ENCODE measurements at places on chromosomes 13 and 19.

- peak; percentile 45 for DNase-seq
Observed at GRCh38 chr13:50161052-50161451, 145.8 kb downstream of the KCNRG start.

DNA sequence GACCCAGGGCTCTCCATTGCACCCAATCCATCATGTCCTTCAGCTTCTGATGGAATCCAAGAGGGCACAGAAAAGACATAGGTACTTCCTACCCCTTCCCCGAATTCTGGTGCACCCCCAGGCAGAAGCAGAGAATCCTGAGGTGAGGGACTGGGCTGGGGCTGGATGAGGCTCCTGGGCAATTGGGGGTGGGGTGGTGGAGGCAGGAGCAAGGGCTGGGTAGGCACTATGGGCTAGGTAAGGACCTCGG lies 2.7 kb upstream of the KCNC3 start:
- DNase-seq: no peak

GRCh38 chr13:53569453-53569852 lies 540.8 kb downstream of the OLFM4 start:
- DNase-seq: no peak

DNA sequence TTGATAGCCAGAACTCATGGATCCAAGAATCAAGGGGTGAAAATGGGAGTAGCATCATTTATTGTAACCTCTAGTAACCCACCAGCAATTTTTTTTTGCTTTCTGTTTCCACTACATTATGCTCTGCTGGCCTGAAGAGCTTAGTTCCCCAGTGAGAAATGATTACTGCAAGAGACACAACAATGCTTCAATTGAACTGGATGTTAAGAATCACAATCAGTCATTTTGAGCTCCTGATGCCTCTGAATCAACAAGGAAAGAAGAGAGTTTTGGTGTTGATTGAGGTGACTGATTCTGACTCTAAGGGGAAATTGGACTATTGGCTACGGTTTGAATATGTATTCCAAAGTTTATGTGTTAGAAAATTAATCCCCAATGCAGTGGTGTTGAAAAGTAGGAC lies 1084.4 kb downstream of the SLITRK1 start:
- no peak for DNase-seq

GRCh38 chr13:93473441-93474270 lies 247.0 kb downstream of the GPC6 start:
- no peak for DNase-seq

- no peak for DNase-seq
Observed at GRCh38 chr13:27427641-27428040, 3.2 kb downstream of the GTF3A start.

DNA sequence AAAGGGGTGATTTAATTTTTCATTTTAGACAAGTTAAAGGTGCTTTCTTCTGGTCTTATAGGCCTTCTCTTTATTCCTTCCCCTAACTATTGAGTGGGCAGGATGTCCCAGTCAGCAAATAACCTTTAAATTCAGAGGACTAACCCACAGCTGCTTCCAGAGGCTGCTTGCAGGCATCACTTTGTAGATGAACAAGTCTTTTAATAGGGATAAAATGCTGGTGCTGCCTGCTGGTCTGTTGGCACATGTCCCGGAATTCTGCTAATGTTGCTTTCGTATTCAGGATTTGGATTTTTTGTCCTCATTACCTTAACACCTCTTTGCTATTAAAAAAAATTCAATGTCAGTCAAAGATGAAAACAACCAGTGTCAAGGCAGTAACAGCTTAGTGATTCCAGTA lies 132.7 kb upstream of the KL start:
- DNase-seq: peak; percentile 29

DNA sequence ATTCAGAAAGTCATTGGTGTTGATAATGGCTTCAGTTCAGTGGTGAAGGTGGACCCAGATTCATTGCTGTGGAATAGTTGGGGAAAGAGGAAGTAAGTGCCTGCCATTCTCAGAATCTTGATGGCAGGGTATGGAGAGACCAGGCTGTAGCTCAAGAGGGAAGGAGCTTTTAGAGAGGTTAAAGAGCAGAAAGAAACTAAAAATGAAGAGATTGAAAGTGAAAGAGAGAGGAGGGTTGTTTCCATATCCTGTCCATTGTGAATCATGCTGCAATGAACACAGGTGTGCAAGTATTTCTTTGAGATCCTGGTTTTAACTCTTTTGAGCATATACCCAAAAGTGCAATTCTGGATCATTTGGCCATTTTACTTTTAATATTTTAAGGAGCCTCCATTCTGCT lies 12.5 kb downstream of the GJB6 start:
- DNase-seq: no peak

DNA sequence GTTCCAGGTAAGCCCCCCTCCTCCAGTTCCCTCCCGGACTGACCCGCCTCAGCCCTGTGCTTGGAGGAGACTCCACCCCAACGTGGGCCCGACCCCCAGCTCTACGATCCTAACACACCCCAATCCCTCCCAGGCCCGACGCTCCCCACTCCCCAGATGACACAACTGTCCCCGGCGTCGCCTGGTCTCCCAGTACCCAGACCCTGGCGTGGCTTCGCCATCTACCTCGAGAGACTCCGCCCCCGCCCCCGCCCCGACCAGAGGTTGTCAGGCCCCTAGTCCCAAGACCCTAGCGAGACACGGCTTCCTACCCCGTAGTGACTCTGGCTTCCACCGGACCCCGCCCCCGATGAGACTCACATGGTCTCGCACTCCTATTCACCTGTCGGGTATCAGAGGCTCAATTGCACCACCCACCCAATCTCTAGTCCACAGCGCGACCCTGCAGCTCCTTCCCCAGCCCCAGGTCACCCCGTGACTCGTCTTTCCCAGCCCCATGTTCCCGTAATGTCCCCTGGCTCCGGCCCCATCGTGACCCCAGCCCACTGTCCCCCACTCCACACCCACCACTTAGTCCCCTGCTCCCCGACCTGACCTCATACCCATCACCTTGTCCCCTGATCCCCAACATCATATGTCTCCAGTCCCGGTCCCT lies 2.9 kb downstream of the CD37 start:
- no peak for DNase-seq

DNA sequence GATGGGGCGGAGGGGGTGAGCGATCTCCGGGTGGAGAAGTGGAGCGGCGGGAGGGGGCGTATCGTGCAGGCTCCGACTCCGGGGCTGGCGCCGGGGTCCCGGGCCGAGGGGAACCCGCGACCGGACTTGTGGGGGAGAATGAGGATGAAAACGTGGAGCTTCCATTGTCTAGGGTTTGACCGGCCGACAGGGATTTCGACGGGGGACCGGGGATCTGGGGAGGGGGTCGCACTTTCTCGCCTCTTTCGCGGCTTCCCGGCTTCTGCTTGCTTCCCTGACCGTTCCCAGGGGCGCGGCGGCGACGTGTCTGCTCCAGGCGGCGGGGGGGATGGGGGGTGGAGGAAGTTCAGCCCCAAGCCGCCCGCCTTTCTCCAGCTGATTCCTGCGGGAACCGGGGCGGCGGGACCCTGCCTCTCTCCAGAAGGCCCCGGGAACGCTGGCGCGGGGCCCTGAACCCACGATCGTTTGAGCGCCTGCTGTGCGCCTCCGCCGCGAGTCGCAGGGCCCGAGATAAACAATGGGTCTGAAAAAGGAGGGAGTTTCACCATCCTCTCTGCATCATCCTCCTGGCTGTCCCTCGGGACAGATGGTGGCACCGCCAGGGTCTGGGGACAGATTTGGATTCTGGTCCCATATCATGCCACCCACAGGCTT lies 790 bp downstream of the TPM4 start:
- DNase-seq: peak; percentile 64

- no peak for DNase-seq
Observed at GRCh38 chr13:33381906-33382305, 96.4 kb upstream of the STARD13 start.

DNA sequence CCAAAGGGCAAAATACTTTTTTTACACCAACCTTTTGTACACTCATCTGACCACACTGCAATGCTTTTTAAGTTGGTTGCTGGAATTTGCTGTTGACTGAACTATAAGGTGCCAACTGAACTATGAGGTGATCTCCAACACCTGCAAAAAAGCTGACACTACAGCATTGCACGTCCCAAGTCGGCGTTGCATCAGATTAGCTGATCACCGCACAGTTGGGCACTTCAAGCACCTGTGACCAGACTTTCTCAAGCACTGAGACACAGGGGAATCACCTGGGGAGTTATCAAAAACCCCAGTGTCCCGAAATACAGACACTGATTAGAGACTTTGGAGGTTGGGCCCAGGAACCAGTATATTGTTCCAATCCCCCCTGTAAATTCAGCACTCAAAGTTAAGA lies 1.1 kb downstream of the NLRP11 start:
- DNase-seq: no peak

DNA sequence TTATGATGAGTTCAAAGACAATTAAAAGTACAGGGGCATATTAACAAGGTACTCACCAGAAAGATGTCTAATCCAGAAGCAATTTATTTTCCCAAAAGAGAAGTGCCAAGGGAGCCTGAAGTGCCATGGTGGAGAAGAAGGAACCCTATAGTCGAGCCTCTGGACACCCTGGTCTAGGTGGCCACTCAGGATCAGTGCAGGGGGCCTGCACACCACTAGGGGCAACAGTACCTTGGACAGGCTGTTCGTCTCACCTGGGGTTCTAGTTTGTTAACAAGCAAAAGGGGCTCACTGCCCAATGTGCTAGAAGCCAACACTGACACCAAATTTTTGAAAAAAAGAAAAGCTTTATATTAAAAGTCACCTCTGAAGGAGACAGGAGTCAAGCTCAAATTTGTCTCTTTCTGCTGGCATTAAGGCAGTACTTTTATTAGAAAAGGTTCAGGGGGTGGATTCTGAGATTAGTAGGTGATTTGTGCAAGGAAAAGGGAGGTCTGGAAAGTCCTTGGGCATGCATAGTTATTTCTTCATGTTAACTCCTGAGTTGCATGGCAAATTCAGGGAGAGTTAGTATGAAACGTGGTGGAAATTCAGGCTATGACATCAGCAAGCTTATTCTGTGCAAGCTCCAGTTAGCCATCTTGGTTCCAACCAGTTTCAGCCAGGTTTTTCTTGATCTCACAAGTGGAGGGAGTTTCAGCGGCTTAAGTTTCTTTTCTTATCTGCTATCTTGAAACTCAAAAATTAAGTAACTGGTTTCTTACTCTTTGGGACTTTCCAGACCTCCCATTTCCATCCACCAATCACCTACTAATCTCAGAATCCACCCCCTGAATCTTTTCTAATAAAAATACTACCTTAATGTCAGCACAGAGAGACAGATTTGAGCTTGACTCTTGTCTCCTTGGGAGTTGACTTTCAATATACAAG lies 884 bp upstream of the CBY2 start:
- no peak for DNase-seq

GRCh38 chr13:29474991-29475390 lies 120.5 kb downstream of the SLC7A1 start:
- peak; percentile 87 for DNase-seq

GRCh38 chr19:29940971-29941585 lies 961 bp upstream of the URI1 start:
- no peak for DNase-seq

DNA sequence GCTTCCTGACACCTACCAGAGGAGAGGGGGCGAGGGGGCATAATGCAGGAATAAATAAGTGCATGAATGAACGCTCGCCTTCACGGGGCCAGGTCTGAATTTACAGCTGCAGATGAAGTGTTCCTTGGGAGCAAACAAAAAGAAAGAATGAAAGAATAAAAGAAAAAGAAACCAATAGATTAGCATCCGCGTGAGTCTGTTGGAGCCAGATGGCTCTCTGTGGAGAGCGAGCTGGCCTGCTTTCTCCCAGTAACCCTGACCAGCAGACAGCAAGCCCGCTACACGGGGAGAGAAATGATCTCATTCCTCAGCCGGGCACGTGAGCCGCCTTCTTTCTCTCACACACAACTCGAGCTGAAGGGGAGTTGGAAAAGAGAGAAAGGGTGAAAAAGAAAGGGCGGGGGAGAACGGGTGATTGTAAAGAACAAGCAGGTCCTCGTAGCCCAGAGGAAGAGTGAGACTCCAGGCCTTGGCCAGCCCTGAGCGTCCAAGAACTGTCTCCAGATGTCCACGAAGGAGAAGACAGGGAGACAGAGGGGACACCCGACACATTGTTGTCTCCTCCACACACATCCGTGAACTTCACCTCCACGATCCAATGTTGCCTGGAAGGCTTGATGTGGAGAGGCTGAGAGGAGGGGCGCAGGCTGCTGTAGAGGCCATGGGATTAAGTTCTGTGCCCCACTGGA lies 81.4 kb downstream of the RNASEH2B start:
- peak; percentile 46 for DNase-seq

DNA sequence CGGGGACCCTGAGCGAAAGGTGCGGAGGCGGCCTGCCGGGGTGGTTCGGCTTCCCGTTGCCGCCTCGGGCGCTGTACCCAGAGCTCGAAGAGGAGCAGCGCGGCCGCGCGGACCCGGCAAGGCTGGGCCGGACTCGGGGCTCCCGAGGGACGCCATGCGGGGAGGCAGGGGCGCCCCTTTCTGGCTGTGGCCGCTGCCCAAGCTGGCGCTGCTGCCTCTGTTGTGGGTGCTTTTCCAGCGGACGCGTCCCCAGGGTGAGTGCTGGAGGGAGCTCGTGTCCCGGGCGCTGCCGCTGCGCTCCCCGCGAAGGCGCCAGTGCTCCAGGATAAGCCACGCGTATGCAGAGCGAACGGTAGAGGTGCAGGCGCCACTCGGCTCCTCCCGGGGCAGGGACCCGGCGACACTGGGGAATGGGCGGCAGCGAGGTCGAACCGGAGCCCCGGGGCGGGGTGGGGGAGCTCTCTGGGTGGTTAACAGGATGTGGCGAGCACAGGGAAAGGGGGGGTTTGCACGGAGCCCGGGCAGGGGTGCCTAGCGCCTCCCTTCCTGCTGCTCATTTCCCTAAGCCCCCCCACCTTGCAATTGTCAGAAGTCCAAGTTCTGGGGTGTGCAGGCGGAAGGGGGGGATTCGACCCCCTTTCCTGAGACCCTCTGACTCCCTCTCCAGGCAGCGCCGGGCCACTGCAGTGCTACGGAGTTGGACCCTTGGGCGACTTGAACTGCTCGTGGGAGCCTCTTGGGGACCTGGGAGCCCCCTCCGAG lies at the start of gene IL27RA:
TSS of gene IL27RA (plus strand) at position 44 of the 762 bp plus-strand sequence. CDS start at position 155, 111 bp downstream.
- peak; percentile 64 for DNase-seq

DNA sequence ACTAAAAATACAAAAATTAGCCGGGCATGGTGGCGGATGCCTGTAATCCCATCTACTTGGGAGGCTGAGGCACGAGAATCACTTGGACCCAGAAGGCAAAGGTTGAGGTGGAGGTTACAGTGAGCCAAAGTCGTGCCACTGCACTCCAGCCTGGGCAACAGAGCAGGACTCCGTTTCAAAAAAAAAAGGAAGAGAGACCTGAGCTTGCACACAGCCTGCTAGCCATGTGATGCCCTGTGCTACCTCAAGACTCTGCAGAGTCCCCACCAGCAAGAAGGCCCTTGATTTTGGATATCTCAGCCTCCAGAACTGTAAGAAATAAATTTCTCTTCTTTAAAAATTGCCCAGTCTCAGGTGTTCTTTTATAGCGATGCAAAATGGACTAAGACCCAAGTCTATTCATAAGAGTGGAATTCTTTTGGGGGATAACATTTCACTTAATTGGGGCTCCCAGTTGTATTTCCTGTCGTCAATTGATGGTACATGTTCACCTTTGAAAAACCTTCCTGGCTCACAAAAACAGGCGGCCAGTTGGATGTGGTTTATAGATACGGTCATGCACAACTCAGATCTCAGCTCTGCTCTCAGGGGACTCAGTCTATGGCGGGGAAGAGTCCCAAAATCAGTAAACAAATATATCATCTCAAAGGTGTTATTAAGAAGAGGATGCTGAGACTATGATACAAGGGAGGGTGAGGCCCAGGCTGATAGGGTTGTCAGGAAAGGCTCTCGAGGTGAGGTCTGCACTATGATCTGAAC lies 2.4 kb upstream of the CHERP start:
- no peak for DNase-seq

- peak; percentile 20 for DNase-seq
Observed at GRCh38 chr13:40120288-40120687, 464.8 kb downstream of the COG6 start.

Data from fibroblast of skin of right biceps (primary cell).